Psoas muscle (tissue), 8 donors: ENCODE measurements at places on chromosomes 2 and 18. TPM values are rescaled to one million over a fixed set of nuclear protein-coding genes. Genes with fewer than 3 reads are reported as not detected.

DNA sequence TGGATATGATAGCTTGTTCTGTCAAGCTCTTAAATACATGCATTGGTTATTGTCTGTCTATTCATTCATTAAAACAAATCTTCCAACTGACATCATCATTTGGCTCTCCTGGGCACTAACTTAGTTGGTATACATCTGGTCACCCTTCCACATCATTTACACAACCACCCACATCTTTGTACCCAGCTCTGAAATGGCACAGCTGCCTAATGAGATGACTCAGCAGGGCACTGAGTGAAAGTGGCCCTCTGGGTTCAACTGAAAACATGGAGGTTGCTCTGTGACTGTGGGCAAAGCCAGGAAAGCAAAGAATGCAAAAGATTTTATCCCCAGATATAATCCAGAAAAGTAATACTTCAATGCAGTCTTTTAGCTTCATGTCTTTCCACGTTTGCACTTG, 234.0 kb upstream of the MAP2 start:
- DNase-seq, result no peak

GRCh38 chr2:232463701-232464543, 8.0 kb downstream of the ALPI start:
- no peak for DNase-seq

Gene XIRP2
- 4,345 TPM for total RNA-seq

DNA sequence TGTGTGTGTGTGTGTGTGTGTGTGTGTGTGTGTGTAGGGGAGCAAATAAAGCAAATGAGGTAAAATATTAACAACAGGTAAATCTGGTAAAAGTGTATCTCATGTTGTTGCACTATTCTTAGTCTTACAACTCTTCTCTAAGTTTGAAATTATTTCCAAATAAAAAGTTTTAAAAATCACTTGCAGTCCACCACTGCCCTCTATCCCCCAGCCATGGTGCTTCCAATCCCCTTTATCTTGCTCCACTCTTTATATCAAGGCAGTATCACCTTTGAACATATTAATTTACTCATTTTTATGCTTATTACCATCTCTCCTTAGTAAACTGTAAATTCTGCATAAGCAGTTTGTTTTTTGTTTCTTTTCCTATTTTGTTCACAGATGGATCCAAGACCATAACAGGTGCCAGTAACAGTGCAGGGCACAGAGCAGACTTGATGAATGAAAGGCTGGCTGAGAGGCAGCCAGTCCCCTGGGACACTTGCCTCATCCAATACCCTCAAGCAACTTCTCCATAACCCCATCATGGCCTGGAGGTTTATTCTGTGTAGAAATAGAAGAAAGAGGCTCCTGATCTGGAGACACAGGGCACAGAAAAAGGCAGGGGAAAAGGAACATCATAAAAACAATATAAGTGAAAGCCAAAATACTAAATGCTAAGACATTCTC, 67.6 kb downstream of the LDAH start:
- DNase-seq, result no peak

DNA sequence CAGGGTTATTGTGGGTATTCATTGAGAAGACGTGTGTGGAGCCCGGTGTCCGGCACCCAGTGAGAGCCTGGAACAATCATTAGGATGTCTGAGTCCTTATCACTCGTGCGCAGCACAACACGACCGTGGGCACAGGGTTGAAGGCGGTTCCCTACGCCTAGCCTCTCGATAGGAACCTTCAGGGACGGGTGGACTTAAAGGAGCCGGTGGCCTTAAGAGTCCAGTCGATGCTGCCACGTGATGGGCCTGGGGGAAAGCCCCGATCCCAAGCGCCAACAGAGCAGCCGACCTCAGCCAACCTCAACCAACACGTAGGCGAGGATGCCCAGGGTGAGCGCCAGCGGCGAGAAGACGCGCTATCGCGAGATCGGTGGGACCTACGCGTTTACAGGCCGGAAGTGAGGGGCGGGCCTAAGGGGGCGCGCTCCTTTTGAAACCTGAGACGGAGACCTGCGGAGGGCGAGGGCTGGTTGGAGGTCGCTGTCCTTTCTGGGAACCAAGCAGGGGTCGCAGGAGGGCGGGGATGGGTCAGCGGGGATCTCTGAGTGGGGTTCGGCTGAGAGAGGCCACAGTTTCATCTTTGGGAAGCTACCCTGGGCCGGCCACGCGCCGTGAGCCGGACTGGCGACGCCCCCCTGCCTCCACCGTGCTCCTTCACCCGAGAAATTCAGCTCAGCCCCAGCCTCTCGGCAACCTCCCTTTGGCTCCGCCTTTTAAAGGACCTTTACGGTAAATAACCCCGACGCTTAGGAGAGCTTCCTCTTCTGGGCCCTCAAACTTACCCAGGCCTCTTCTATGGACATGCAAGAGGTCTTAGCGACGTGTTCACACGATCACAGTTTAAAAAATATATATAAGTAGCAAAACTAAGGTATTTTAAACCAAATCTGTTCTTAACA, 28.3 kb downstream of the WNT10A start:
- peak; percentile 89 for DNase-seq

DNA sequence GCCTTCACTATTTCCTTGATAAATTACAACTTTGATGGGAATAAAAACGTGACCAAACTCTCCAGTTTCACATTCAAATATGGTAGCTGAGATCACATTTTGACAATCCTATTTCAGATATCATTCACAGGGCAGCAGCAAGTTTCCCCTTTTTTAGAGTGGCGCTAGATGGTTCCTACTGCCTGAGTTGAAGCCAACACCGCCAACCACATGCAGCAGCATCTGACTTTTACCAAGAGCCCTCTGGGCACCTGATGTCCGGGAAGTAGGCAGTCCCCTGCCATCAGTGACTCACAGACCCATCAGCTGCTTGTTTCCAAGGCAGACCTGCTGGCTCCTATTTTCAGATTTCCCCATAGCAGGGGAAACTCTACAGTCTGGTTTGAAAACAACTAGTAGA, 4.0 kb upstream of the MREG start:
- DNase-seq, result no peak

- DNase-seq, result peak; percentile 84
These were observed 7.0 kb downstream of the TNS1 start for GRCh38 chr2:217995731-217996231.

GRCh38 chr18:48813833-48814489, 136.8 kb downstream of the SMAD7 start:
- DNase-seq, result peak; percentile 28

DNA sequence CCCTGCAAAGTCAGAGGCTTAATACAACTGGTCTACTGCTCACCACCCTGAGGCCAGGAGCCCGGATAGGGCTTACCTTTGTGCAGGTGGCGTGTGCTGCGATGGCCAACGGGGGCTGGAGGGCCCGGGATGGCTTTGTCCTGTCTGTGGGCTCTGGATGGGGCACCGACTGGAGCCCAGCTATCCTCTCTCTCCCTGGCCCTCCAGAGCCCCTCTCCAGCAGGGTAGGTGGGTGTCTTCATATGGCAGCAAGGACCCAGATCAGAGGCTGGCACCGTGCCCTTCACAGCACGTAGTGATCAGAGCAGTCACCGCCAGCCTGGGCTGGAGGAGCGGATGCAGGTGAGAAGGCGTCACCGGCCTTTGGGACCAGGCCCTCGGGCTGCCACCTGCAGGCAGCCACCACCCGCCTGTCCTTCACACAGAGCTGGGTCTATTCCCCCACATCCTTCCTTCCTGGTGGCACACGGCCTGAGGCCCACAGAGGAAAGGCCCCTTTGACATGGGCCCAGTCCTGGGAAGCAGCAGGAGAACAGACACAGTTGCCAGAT, 232.1 kb downstream of the EIPR1 start:
- DNase-seq, result no peak

- DNase-seq, result no peak
These were observed 844.9 kb upstream of the CRIM1 start for GRCh38 chr2:35510636-35511035.

GRCh38 chr2:38718601-38719000, 32.6 kb downstream of the SRSF7 start:
- DNase-seq, result no peak

DNA sequence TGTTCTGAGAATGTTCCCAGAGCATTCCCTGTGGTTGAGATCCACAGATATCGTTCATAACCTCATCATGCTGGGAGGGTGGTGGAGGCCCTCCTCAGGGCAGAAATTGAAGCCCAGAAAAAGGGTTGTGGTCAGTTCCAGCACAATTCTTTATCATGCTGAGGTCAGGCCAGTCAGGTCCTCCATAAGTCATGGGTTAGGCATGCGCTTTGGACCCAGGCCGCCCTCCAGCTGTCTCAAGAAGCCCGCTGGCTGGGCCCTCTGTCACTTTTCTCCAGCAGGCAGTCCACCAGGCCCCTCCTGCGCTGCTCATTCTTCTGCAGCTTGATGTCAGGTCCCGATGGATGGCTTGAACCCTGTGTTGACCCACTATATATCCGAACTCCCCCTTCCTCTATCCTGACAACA, 151.1 kb upstream of the NT5C1B start:
- peak; percentile 41 for DNase-seq

DNA sequence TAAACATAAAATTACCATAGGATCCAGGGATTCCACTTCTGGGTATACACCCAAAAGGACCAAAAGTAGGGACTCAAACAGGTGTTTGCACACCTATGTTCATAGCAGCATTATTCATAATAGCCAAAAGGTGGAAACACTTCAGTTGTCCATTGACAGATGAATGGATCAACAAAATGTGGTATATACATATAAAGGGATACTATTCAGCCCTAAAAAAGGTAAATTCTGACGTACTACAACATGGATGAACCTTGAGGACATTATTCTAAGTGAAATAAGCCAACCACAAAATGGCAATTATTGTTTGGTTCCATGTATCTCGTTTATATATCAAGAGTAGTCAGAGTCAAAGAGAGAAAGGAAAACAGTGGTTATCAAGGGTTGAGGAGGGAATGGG, 128.1 kb downstream of the MTCL1 start:
- DNase-seq, result no peak

Gene TYMS
- total RNA-seq, result not detected

DNA sequence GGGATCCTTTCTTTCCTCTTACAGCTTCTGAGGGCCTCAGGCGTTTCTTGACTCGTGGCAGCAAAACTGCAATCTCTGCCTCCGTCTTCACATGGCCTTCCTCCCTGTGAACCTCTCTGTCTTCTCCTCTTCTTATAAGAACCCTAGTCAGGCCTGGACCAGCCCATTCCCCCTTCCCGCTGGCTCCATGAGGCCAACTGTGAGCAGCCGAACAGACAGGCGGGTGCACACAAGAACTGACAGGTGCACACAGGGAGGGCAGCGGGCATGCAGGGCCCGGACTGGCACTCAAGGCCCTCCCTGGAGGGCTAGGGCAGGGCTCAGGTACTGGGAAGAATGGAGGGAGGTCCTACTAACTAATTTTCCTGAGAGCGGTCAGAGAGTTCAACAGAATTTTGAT, 92.4 kb upstream of the DAPL1 start:
- no peak for DNase-seq

GRCh38 chr18:10094154-10094553, 180.3 kb downstream of the VAPA start:
- DNase-seq, result no peak

DNA sequence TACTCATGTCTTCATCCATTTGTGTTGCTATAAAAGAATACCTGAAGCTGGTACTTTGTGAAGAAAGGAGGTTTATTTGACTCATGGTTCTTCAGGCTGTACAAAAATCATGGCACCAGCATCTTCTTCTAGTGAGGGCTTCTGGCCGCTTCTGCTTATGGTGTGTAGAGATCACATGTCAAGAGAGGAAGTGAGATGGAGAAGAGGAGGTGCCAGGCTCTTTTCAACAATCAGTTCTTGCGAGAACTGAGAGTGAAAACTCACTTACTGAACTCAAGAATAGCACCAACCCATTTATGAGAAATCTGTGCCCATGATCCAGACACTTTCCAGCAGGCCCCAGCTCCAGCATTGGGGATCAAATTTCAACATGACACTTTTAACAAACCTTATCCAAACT, 30.0 kb upstream of the BARD1 start:
- no peak for DNase-seq
